ENCODE measurements at places on chromosomes 1 and 21. TPM values are rescaled to one million over a fixed set of nuclear protein-coding genes. Genes with fewer than 3 reads are reported as not detected.

The KRTAP19-1 gene
- polyA plus RNA-seq: not detected

The OR2L13 gene
- not detected for polyA plus RNA-seq

The FDPS gene
- 366 TPM for polyA plus RNA-seq

The AHCYL1 gene
- 65.3 TPM for polyA plus RNA-seq

The RIMS3 gene
- polyA plus RNA-seq: 8.7 TPM

The CFAP107 gene
- polyA plus RNA-seq: not detected

The UBL4B gene
- polyA plus RNA-seq: not detected

The CHODL gene
- polyA plus RNA-seq: 0.95 TPM

The THEM5 gene
- polyA plus RNA-seq: 0.38 TPM

The RGL1 gene
- 1.0 TPM for polyA plus RNA-seq

The RXRG gene
- polyA plus RNA-seq: not detected

The LORICRIN gene
- 0.24 TPM for polyA plus RNA-seq

The MROH9 gene
- not detected for polyA plus RNA-seq

The NPPB gene
- polyA plus RNA-seq: 0.95 TPM

The LMNA gene
- 35.5 TPM for polyA plus RNA-seq

The AK5 gene
- polyA plus RNA-seq: 12.2 TPM

The SH3D21 gene
- 3.7 TPM for polyA plus RNA-seq

The INAVA gene
- 25.3 TPM for polyA plus RNA-seq

The S100A5 gene
- polyA plus RNA-seq: 0.47 TPM

The LMOD1 gene
- 1.0 TPM for polyA plus RNA-seq

The OR2L3 gene
- polyA plus RNA-seq: not detected

All from GM23338 (cell line).